Cardiac muscle cell (in vitro differentiated cells and primary cell): ENCODE measurements at places on chromosomes 4 and X. TPM values are rescaled to one million over a fixed set of nuclear protein-coding genes. Genes with fewer than 3 reads are reported as not detected.

- peaks cover 2% of the 10 kb centered on the region for H3K4me1 ChIP-seq
- H3K4me3 ChIP-seq, result no peak overlapping the region
- H3K27ac ChIP-seq, result no peak overlapping the region
- H3K36me3 ChIP-seq, result no peaks in the 10 kb centered on the region
- DNase-seq, result peak; percentile 85
Observed at GRCh38 chr4:168138143-168138542, 45.8 kb downstream of the ANXA10 start.

DNA sequence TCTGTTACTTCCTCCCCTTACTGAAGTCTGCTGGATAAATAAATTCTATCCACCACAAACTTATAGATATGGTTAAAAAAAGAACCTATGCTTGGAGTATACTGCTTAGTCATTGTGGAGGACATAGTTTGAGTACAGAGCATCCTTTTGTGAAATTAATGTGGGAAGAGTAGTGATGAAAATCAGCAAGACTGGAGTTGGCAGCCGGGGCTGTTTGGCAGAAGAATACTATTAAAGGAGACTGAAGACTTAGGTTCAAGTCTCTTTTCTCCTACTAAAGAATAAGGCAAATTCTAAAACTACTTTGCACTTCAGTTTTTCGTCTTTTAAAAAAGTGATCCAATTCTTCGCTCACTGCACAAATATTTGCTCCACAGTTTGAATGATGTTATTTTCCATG is 326.6 kb upstream of the ATOH1 start:
- H3K27ac ChIP-seq, result no peak overlapping the region
- H3K4me1 ChIP-seq, result no peaks in the 10 kb centered on the region
- no peak overlapping the region for H3K4me3 ChIP-seq
- no peaks in the 10 kb centered on the region for H3K27me3 ChIP-seq
- H3K36me3 ChIP-seq, result no peaks in the 10 kb centered on the region

- H3K27ac ChIP-seq, result no peak overlapping the region
- no peak overlapping the region for H3K4me3 ChIP-seq
- DNase-seq, result no peak
- no peaks in the 10 kb centered on the region for H3K36me3 ChIP-seq
Observed at GRCh38 chr4:58209551-58209950, 1099.4 kb upstream of the IGFBP7 start.

GRCh38 chrX:148049441-148049840 is 68.3 kb downstream of the FMR1NB start:
- H3K27ac ChIP-seq, result no peak overlapping the region
- DNase-seq, result peak; percentile 48
- no peak overlapping the region for H3K4me3 ChIP-seq
- no peaks in the 10 kb centered on the region for H3K27me3 ChIP-seq
- H3K36me3 ChIP-seq, result no peaks in the 10 kb centered on the region
- H3K4me1 ChIP-seq, result no peaks in the 10 kb centered on the region

GRCh38 chr4:7172508-7172907 is 19.8 kb upstream of the SORCS2 start:
- H3K4me3 ChIP-seq, result no peak overlapping the region
- no peak for DNase-seq
- no peaks in the 10 kb centered on the region for H3K27me3 ChIP-seq

DNA sequence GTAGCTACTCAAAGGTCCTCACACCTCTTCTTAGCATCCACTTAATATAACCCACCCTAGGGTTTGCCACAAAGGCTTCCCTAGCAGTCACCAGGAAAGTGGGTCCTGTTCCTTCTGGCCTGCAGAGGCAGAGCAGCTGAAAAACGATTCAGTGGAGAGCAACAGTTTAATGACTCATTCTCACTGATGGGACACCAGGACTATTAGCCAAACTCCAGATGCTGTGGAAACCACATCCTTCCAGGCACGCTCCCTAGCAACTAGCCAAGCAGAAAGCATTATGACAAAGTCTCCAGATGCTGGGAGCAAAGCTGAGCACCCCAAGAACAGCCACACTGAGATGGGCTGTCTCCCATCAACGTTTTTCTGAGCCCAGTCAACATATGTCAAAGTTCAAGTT is 30.3 kb upstream of the UTP14A start:
- no peaks in the 10 kb centered on the region for H3K36me3 ChIP-seq
- H3K4me3 ChIP-seq, result no peak overlapping the region
- H3K27me3 ChIP-seq, result no peaks in the 10 kb centered on the region
- no peak overlapping the region for H3K27ac ChIP-seq
- H3K4me1 ChIP-seq, result no peaks in the 10 kb centered on the region

KLHL4 gene
- total RNA-seq, result 32.6 TPM in 2 replicates
